Urinary bladder (tissue), 4 donors: ENCODE measurements at places on chromosomes 12 and 14.

- no peak for DNase-seq
Observed at GRCh38 chr14:20627346-20628027, 14.0 kb downstream of the OR6S1 start.

GRCh38 chr14:54487771-54488170 is 1.0 kb downstream of the GMFB start:
- DNase-seq = no peak

GRCh38 chr12:32617534-32617933 is 61.6 kb upstream of the DNM1L start:
- DNase-seq = no peak

- DNase-seq = peak; percentile 90
Observed at GRCh38 chr12:107091989-107092641, 1.2 kb downstream of the CRY1 start.

DNA sequence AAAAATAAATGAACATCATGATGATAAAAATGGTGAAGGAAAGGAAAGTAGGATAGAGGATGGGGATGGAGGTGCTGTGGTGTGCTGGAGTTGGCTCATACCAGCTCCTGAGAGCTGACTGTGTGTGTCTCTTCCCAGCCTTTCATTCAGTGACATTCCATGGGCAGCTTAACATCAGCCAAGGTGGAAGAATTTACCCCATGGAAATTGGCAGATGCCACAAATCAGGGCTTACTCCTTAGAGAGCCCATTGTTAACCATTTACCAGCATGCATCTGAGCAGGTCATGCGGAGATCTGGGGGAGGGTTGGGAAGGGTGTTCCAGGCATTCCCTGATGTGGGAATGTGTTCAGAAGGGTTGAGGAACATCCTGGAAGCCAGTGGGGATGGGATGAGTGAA is 164.7 kb upstream of the MYL2 start:
- no peak for DNase-seq

DNA sequence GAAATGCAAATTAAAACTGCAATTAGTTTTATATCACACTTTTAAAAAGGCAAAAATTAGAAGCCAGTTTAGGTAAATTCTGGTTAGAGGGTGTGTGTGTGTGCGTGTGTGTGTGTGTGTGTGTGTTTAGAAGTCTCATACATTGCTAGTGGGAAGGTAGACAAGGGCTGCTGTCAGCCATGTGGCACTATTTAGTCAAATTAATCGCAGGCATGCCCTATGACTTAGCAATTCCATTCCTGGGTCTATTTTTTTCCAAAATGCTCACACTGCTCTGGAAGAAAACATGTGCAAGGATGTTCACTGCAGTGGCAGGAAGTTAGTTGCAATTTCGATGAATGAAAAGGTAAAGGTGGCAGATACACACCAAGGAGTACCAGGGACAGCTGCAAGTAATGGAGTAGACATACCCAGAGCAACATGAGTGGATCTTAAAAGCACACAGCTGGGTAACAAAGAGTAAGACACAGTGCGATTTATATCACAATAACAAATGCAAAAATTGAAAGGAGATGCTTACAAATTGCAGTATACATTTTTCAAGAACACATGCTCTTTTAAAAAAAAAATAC is 11.6 kb downstream of the CAPZA3 start:
- no peak for DNase-seq

DNA sequence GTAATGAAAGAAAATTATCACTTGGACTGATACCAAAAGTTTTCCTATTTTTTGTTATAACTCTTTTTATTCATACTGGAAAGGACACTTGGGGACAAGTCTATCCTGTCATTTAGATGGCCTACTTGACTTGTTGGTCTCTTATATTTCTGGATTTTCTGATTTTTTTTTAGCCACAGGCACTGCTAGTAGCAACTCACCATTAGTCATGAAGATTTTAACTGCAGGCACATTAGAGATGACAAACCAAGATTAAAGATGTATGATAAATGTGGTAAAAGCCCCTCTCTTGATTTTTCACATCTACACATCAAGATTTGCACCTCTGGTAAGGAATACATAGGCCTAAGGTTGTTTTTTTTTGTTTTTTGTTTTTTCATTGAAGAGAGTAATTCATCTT is 217.0 kb downstream of the SLC25A21 start:
- no peak for DNase-seq
